ENCODE measurements at places on chromosomes 11 and 22.

- no peak for DNase-seq
These were observed 25.6 kb downstream of the OR2AG2 start for GRCh38 chr11:6746086-6746618.

DNA sequence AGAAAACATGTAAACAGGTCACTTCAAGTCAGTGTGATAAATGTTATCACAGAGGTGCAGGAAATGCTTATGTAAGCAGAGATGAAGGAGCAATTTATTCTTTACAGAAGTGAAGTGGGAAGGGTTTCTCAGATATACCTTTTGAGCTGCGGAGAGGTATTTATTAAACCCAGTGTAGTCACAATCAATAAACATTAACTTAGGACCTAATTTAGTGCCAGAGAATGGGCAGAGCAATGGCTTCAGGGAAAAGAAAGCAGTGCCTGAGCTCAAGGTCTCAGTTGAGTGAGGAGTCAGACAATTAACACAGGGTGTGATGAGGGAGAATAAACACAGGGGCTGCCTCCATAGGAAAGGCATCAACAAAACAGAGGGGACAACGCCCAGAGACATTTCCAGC lies 1.9 kb downstream of the MS4A5 start:
- no peak for DNase-seq

DNA sequence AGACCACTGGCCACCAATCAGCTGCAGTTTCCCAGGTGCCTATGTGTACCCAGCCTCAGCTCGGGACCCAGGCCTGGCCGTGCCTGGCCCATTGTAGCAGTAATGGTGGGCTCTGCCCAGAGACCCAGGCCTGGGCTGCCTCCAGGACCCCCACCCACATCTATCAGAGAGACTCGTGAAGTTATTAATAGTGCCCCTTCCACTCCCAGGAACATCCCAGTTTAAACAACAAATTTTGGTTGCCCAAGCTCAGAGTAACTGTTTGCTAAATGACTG lies 42.5 kb downstream of the IGLL5 start:
- DNase-seq, result no peak

GRCh38 chr11:116852261-116853031 lies 15.0 kb upstream of the APOA1 start:
- DNase-seq, result no peak

DNA sequence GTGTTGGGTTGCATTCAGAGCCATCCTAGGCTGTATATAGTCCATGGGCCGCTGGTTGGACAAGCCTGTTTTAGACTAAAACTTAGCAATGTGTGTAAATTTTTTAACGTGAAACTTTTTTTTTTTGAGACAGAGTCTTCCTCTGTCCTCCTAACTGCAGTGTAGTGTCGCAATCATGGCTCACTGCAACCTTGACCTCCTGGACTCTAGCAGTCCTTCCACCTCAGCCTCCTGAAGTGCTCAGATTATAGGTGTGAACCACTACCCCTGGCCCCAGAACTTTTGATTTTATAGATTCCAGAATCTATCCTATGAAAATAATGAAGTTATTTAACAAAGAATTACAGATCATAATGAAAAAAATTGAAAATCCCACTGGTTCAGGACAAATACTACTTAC lies 29.9 kb upstream of the PANX2 start:
- no peak for DNase-seq

DNA sequence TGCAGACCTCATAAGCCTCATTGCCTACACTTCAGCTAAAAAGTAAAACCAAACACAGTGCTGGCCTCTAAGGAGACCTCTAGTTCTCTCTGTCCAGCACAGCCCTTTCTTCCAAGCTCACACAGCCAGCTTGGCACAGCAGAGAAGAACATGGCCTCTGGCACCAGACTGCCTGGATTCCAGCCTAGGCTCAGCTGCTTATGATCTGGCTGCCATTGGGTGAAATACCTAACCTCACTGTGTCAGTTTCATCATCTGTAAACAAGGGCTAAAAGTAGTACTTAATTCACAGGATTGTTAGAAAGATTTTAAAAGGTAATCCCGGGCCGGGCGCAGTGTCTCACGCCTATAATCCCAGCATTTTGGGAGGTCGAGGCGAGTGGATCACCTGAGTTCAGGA lies 9.9 kb upstream of the ACER3 start:
- DNase-seq, result no peak

GRCh38 chr22:21736948-21737347 lies 1.4 kb upstream of the YPEL1 start:
- no peak for DNase-seq

DNA sequence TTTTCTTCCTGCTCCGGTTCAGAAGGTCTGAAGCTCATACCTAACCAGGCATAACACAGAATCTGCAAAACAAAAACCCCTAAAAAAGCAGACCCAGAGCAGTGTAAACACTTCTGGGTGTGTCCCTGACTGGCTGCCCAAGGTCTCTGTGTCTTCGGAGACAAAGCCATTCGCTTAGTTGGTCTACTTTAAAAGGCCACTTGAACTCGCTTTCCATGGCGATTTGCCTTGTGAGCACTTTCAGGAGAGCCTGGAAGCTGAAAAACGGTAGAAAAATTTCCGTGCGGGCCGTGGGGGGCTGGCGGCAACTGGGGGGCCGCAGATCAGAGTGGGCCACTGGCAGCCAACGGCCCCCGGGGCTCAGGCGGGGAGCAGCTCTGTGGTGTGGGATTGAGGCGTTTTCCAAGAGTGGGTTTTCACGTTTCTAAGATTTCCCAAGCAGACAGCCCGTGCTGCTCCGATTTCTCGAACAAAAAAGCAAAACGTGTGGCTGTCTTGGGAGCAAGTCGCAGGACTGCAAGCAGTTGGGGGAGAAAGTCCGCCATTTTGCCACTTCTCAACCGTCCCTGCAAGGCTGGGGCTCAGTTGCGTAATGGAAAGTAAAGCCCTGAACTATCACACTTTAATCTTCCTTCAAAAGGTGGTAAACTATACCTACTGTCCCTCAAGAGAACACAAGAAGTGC lies 661 bp upstream of the MALAT1 start:
- no peak for DNase-seq

- no peak for DNase-seq
These were observed 16.6 kb downstream of the IL10RA start for GRCh38 chr11:118002541-118003423.

DNA sequence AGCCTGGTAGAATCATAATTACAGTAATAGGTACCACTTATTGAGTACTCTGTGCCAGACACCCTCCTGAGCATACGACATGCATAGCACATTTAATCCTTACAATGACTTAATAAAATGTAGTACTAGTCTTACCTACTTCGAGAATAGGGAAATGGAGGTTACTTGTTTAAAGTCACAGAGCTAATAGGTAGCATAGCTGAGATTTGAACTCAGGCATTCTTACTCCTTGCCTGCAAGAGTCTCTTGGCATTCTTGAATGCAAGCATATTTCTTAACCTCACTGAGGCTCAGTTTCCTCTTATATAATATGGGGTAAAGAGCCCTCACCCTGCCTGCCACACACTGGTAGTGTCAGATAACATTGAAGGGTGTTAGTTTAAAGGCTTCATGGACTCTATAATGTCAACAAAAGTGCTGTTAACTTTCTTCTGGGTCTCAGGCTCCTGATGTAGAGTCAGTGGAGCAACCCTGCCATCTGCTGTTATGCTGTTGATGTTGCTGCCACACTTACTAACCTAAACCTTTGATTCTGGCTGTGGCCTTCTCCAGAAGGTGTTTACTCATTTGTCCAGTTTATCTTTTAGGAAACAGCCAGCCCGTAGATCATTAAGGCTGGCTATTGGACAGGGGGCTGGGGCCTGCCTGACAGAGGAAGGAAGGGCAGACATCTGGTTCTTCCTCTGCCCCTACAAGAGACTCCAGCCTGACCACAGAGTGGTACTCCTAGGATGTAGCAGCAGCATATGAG lies 18.9 kb downstream of the LIMK2 start:
- DNase-seq, result no peak

DNA sequence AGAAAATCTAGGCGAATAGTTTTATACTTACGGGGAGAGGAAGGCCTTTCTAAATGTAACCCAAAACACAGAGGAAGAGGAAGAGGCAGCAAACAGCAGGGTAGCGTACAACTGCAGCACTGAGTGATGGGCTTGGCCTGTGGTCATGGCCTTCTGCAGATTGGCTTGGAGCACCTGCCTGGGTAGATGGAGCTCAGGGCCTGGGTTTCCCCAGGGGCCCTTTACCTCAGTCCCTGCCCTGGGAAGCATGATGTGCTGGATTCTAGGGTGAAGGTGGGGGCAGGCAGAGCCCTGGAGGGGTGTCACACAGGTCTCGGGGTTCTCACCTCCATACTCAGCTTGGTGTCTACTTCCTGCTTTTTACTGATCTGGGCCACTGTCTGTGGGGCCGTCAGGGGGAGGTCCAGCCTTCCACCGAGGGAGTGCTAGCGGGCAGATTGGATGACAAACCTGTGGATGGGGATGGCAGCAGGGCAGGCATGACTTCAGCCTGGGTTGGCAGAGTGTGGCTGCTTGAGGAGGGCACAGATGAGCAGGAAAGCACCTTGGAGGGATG lies 27.7 kb upstream of the CHRM1 start:
- no peak for DNase-seq

GRCh38 chr22:46533070-46533833 lies 4.2 kb downstream of the CELSR1 start:
- no peak for DNase-seq

DNA sequence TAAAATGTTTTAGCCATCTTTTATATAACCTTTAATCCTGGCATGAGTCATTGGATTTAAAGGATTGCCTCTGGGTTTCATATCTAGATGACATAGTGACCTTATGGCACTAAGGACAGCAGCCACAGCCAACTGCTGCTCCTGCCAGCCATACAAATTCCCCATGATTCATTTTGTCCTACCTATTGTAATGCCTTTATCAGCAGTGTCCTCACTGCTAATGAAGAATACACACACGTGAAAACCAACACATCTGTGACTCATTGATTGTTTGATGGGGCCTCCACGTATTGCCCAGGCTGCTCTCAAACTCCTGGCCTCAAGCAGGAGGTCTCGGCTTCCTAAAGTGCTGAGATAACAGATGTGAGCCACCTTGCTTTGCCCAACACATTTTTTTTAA lies 1.8 kb downstream of the LDHAL6A start:
- DNase-seq, result no peak

GRCh38 chr11:119536801-119537200 lies 113.8 kb upstream of the THY1 start:
- DNase-seq, result no peak

- no peak for DNase-seq
These were observed 129.1 kb downstream of the DCDC1 start for GRCh38 chr11:31240340-31240904.

GRCh38 chr11:1693327-1694063 lies 3.5 kb upstream of the KRTAP5-6 start:
- no peak for DNase-seq

- DNase-seq, result no peak
These were observed 260.2 kb upstream of the NARS2 start for GRCh38 chr11:78834886-78835285.

- no peak for DNase-seq
These were observed 640.2 kb upstream of the LUZP2 start for GRCh38 chr11:23856654-23857053.

DNA sequence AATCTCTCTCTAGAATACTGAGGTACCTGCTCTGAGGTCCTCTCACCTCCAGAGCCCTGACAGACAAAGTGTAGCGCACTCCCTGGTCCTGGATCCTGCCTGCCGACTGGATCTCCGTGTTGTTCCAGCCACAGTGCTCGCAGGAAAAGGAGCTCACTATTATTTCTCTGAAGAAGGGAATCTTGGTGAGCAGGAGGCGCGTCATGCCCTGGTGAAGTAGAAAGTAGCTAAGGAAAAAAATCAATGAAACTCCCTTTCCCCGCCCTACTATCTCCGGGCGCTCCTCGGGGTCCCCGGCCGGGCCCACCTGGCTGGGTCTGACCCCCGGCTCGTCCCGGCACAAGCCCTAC lies 412 bp downstream of the ZPR1 start:
- no peak for DNase-seq

DNA sequence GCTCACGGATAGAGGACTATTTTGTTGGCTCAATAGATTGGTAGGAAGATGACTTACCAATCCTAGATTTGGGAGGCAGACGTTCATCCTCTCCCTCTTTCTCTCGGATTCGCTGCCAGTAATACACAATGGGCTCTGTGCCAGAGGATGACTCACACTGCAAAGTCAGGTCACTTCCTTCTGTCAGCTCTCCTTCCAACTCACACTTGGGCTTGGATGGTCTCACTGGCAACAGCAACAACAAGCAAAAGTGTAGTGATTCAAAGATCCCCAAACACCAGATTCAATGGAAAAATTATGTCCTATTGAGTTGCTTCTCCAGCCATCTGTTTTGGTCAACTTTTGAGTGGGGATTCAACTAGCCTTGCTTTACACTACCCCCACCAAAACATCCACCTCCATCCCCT lies 21.7 kb upstream of the HSPA8 start:
- DNase-seq, result no peak

- no peak for DNase-seq
These were observed 32.2 kb upstream of the HEPHL1 start for GRCh38 chr11:93988912-93989311.

DNA sequence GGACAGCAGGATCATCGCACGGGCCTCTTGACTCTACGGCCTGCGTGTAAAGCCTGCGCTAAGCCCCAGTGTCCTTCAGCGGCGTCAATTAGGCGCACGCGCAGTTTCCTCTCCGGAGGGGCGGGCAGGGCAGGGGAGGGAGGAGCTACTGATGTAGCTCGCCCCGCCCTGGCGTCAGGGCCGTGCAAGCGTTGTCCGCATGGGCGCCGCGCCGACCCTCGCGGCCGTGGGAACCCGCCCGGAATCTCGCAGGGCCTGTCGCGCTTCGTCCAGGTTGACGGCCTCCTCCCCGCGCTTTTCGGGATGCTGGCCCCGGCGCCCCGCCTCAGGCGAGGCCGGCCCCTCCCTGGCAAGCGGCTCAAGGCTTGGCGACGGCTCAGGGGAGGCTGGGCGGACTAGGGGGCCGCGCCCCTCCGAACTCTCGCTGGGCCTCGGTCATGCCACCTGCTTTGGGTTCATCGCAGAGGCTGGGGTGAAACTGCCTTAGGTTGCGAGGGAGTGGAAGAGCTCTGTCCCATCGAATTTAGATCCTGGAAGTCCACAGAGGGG lies 61.1 kb downstream of the ST3GAL4 start:
- no peak for DNase-seq

DNA sequence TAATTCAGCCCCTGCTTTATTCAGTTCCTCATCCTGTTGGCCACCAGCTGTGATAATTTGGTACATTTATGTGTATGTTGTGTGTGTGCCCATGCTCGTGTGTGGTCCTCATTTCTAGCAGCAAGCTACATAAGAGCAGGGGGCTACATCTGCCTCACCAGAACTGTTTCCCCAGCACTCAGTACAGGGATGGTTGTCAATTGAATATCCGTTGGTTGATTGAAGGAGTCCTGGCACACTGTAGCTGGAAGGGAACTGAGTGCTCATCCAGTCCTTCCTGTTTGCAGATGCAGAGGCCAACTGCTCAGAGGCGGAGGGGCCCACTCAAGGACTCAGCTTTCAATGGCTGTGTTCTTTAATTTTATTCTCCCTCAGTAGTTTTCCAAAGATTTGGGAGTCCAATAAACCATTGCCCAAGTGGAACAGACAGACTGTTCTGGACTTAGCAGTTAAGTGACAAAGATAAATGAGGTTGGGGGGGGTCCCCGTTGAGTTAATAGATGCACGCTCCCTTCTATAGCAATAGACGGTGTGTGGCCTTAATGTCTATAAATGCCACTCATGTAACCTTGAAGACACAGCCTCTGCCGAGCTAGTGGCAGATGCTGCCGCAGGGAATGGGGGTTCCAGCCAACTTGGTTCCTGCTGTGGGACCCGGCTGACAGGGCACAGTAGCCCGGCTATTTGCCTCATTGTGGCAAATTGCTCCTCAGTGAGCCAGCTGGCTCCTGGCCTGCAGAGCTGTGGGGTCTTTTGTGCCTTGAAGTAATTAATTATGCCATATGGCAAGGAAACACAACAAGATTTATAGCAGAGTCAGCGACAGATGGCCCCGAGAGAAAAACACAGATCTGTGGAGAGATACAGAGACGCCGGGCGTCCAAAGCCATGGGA lies 71.4 kb upstream of the GRK3 start:
- no peak for DNase-seq
